ENCODE measurements at places on chromosomes 6 and 20.

- no peak for DNase-seq
These were observed 10.9 kb upstream of the B4GALT5 start for GRCh38 chr20:49724408-49725223.

GRCh38 chr20:21808863-21809664 is 103.6 kb downstream of the PAX1 start:
- peak; percentile 84 for DNase-seq

DNA sequence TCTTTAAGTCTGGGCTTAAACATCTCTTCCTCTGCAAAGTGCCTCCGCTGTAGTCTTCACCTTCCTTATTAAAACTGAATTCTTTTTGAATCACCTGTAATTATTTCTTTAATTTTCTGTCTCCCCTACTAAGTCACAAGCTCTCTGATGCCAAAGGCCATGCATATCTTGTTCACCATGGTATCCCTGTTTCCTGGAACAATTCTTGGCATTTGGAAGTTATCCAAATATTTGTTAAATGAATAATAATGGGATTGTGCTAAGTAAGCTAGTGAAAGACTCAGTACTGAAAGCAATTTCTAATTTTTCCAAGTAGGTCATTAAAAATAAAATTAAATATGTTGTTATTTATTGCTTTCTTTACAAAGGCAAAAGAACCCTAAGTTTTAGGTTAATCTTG is 12.2 kb downstream of the SNAP91 start:
- no peak for DNase-seq

- DNase-seq: peak; percentile 46
These were observed 97.1 kb upstream of the TOP1 start for GRCh38 chr20:40931410-40932044.
